Dorsolateral prefrontal cortex (tissue), 122 donors: ENCODE measurements at places on chromosomes 13 and 19.
A peak's percentile ranks its signal among the peaks of the same experiment; 100 is the strongest.

DNA sequence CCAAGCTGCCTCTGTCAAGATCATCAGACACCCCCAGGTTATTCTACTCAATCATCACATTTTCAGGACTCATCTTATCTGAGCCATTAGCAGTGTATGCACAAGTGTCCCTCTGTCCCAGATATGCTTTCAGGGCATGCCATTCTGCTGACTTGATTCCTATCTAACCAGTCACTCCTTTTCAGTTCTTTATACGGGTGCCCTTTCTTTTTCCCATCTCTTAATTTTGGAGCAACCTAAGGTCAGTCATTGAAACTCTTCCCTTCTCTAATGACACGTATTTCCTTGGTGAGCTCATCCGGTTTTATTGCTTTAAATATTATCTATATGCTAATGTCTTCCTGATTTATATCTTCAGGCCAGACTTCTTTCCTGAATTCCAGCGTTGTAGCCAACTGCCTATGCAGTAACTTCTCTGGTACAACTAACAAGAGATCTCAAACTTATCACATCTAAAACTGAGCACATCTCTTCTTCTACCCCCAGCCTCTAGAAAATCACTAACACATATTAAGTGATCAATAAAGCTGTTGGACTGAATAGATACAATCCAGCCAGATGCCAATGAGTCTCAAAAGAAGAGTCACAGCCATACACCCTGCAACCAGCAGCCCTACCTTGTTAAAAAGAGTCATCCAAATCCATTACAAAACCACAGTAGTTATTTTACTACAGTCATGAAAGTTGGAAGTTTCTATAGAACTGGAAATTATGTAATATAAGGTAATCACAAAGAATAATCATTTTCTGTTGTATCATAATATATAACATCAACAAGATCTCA lies 58.8 kb downstream of the DCLK1 start:
- DNase-seq, result no peak

DNA sequence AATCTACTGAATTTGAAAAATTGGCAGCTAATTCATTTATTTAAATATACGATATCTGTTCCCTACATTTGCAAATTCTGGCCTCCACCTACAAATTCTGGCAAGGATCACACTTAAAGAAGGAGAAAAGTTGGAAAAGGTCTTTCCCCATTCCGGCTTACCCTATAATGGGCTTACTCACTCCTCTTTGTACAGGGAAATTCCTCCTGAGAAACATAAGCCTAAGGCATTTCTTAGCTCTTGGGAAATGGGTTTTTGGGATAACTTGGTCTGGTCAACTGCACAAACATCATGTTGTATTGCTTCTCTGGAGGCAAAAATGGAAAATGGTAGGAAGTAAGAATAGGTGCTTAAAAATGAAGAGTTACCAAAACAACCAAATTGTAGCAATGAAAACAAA lies 25.5 kb downstream of the KCTD12 start:
- no peak for DNase-seq

GRCh38 chr13:31963631-31964030 lies 67.9 kb upstream of the FRY start:
- no peak for DNase-seq

DNA sequence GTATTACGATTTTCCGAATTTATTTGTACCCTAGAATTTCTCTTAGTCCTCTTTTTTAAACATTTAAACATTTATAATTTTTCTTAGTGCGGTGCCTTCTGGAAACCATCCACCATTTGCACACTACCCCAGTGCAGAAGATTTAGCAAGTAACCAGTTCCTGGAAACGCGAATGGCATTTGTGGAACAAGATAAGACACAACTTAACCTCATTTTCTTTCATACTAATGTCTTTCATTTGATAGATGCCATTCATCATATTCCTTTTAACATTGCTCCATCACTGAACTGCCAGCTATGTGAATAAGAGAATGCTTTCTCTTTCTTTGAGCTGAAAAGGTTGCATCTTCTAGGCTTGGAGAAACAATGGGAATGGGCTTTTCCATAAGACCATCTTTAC lies 6.8 kb downstream of the FRY start:
- DNase-seq, result no peak

GRCh38 chr13:91349992-91350911 lies 2.8 kb downstream of the MIR17HG start:
- DNase-seq, result no peak

DNA sequence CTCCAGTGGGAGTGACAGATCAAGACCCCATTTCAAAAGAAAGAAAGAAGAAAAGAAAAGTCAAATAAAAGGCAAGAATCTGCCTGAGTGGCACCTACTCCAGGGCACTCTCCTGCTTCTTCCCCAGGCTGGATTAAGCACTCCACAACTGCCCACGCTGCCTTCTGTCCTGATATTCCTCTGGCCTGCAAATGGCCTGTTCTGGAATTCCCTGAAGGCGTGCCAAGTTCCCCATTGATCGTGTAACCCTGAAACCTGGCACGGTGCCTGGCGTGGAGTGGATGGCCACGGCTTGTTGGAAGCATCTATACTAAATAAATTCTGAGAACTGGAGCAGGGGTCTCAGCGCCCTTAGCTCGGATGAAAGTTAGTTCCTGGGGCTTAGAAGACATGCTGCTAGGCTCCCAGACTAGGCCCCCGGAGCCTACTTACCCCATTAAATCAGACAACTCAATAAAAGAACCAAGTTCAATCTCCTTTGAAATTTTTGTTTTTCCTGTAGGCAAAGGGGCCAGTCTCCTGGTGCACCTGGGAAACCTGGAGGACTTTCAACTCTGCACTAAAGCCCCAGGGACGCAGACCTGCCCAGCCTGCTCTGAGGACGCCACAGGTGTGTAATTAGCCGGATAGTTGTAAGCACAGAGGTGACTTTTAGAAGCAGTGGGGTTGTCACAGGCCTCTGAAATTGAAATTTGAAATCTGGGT lies 21.9 kb downstream of the ANKRD27 start:
- DNase-seq, result no peak

DNA sequence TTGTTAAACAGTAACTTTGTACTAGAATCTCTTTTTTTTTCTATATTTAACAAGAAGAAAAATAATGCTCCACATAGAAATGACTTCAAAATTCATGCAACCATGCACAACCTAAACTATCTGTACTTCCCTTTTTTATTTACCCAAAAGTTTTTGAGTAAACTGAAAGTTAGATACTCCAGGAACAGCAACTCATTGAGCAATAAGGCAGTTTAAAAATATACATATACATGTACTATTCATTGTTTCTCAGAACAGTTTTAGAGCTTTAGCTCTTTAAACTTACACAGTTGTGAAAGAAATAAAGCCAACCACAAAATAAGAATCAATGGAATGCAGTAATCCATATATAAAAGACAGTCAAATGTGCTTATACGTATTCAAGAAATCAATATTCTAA lies 39.2 kb downstream of the MTMR6 start:
- no peak for DNase-seq

GRCh38 chr13:29106651-29107050 lies 286.5 kb downstream of the MTUS2 start:
- DNase-seq, result no peak

- no peak for DNase-seq
These were observed 1068.1 kb upstream of the PCDH20 start for GRCh38 chr13:62483774-62484173.

DNA sequence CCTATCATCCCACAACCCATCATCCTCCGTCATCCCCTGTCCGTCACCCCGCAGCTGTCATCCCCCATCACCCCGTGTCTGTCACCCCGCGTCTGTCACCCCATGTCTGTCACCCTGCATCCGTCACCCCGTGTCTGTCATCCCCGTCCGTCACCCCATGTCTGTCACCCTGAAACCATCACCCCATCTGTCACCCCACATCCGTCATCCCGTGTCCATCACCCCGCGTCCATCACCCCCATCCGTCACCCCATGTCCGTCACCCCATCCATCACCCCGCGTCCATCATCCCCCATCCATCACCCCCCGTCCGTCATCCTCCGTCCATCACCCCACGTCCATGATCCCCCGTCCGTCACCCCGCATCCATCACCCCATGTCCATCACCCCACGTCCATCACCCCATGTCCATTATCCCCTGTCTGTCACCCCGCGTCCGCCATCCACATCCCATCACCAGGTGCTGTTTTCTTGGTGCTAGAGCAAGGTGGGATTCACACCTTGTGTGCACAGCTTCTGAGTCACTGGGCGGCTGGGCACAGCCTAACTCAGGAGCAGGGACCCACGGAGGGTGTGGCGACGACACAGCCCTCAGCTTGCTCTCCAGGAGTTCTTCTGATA lies 24.2 kb downstream of the RASA3 start:
- peak; percentile 28 for DNase-seq

GRCh38 chr13:57865600-57866294 lies 234.2 kb downstream of the PCDH17 start:
- no peak for DNase-seq

- DNase-seq, result no peak
These were observed 264.4 kb downstream of the UQCRFS1 start for GRCh38 chr19:28948566-28948965.

- peak; percentile 83 for DNase-seq
These were observed 797 bp upstream of the HSD17B14 start for GRCh38 chr19:48837051-48837524.

- no peak for DNase-seq
These were observed 114.9 kb downstream of the PCCA start for GRCh38 chr13:100203696-100204367.

GRCh38 chr19:8569066-8569771 lies 8.0 kb downstream of the MYO1F start:
- no peak for DNase-seq

DNA sequence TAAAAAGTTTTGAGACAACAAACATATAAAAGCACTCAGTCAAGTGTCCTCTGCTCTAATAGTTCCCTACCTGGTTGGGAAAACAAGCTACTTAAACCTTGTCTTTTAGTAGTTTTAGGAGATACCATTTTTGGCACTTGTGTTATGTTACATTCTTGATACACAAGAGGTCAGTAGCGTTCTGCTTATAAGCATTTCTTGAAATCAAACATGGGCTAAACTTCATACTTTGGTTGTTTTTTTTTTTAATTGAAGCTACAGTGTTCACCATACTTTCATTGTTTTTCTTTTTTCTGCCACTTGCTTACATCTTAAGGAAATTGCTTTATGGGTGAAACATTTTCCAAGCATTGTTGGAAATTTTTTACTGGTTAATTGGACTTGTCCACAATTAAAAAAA lies 12.9 kb downstream of the NHLRC3 start:
- no peak for DNase-seq

DNA sequence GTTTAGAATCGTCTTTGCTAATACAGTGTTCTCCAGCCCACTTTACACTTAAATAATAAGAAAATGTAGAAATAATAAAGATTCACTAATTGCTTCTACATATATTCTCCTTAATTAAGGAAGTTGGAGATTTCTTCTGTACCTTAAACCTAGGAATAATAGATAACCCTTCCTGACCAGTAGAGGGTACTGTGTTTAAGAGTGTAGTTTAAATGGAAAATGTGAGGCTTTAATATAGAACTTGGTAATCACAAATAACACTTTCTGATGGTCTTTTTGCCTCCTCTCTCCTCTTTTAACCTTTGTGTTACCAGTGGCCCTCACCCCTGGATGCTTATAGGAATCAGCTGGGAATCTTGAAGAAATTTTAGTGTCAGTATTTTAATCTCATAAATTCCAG lies 20.7 kb downstream of the POMP start:
- DNase-seq, result no peak

DNA sequence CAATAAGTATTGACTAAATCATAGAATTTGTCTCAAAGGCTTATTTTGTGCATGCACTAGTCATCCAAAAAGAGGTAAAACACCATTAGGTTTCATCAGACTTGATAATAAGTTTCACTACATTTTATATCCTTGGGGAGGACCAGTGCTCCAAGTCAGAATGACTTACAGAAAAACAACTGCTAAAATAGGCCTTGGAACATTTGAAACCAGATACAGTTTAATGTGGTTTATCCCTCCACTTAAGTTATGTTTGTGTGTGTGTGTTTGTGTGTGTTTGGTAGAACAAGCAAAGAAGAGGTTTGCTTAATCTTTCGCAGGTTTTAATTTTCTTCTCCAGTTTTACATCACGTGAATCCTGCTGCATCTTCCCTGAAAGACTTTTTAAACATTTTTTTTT lies 570.9 kb downstream of the PCDH9 start:
- no peak for DNase-seq

- no peak for DNase-seq
These were observed 59.6 kb downstream of the WDFY2 start for GRCh38 chr13:51643882-51644281.

DNA sequence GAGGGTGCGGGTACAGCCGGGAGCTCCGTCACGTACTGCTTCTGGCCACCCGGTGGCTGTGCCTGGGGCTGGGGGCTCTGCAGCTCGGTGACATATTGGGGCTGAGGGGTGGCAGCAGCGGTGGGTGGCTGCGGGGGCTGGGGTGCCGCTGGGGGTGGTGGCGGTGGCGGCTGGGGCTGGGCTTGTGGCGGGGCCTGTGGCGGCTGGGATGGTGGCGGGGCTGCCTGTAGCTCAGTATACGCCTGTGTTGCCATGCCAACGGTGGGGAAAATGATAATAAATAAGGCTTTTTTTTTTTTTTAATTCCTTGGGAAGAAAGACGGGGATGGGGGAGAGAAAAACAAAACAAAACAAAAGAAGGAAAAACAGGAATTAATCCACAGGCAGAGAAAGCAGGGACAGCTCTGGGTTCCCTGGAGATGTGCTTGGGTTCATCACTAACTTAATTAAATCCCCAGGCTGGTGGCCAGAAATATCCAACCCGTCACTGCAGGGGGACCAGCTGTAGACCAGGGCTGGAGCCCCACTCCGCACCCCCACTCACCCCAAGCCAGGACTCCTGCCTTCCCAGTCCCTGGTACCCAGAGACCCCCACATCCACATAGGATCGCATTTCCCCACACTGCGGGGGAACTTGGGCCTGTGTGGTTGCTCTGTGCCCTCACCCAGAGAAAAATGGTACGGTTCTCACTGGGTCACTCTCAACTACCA lies 12.4 kb downstream of the RFX1 start:
- no peak for DNase-seq

- peak; percentile 28 for DNase-seq
These were observed 4.7 kb upstream of the UBE2M start for GRCh38 chr19:58563034-58563573.

- no peak for DNase-seq
These were observed 8.1 kb downstream of the PIK3R2 start for GRCh38 chr19:18160971-18161635.

- DNase-seq, result no peak
These were observed 62.4 kb downstream of the URI1 start for GRCh38 chr19:30004403-30004802.
